ENCODE measurements at places on chromosomes 5 and 9.

GRCh38 chr9:109168170-109168569, 1.1 kb upstream of the FRRS1L start:
- DNase-seq, result no peak

DNA sequence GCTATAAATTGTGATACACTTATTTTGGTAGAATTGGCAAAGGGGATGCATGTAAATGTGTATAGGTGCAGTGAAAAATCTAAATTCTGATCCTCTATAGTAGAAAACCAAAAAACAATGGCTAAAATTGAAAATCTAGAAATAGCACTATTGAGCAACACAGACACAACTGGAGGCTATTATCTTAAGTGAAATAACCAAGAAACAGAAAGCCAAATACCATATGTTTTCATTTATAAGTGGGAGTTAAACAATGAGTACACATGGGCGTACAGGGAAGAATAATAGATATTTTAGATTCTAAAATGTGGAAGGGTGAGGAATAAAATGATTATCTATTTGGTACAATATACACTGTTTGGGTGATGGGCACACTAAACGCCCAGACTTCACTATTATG, 183.2 kb upstream of the TUSC1 start:
- no peak for DNase-seq

DNA sequence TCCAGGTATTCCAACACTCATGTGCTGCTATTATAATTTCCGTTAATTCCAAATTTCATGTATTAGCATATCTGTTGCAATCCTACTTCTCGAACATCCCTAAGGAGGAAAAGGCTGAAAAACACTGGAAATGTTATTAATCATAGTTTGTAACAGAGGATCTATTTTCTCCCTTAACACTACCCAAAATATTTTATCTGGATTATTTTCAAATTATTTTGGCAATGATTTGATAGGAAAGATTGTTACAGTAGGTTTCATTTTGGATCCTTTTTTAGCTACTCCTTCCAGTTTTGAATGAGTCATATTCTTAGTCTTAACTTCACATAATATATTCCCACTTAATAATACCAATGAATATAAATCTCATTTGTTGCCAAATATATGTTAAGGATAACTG, 13.9 kb upstream of the NAA35 start:
- no peak for DNase-seq

- no peak for DNase-seq
Measured at GRCh38 chr5:66232275-66232674, 88.2 kb downstream of the SREK1 start.

- no peak for DNase-seq
Measured at GRCh38 chr5:34870382-34870781, 31.4 kb downstream of the TTC23L start.
